ENCODE measurements at places on chromosomes 3 and 15.

DNA sequence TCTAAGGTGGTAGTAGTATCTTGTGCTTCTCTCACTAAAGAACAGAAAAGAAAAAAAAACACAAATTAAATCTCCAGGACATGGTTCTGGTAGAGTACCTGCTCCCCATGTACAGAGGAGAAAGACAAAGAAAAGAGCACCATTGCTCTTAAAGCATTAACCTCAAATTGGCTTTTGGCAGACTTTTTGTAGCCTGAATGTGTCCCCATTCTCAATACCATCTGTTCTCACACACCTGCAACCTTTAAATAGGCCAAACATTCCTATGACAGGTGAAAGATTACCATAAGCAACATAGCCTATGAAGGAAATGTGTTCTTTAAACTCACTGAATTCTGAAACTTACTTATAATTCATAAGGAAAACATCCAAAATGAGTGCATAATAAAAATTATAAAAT lies 68.0 kb downstream of the TIPARP start:
- DNase-seq, result no peak

DNA sequence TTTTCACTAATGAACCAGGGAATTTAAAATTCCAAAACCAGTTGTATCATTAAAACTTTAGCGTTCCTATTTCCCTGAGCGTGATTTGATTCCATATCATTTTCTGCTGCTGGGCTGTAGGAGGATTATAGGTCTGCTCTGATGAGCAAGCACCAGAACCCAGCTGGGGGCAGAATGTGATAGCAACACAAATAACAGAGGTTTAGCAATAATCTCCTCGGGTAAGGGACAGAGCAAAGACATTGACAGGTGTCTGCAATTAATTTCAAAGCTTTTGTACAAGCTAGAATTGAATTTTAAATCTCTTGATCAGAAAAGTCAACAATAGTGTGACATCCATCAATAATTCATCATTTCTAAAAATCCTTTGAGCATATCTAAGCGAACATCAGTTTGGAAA lies 163.4 kb upstream of the RAP2B start:
- no peak for DNase-seq

GRCh38 chr3:195448205-195448875 lies 5.5 kb upstream of the ACAP2 start:
- DNase-seq, result no peak

- no peak for DNase-seq
Observed at GRCh38 chr15:68379058-68379758, 52.8 kb downstream of the ITGA11 start.

DNA sequence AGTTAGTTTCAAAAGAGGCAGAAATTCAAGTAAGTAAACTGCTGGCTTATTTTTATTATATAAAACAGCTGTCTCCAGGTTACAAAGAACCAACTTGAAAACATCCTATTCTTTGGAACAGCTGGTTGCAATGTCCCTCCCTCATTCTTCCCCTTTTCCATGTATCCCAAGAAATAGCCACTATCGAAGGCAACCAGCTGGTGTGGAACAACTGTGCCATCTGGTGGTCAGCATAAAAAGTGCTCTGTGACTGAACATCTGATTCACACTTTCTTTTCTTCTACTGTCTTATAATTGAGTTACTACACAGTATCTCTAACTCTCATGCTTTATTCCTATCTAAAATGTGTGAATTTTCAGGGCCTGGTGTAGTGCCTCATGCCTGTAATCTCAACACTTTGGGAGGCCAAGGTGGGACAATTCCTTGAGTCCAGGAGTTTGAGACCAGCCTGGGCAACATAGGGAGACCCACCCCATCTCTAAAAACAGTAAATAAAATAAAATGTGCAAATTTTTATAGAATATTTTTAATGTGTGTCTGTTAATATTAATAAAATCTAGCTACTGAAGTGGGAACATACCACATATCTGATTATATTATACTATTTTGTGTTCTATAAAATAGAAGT lies 9.6 kb downstream of the OSBPL11 start:
- peak; percentile 32 for DNase-seq
